ENCODE measurements at places on chromosomes 6 and 20. TPM values are rescaled to one million over a fixed set of nuclear protein-coding genes. Genes with fewer than 3 reads are reported as not detected.

GRCh38 chr6:136262940-136263339, 12.8 kb upstream of the MTFR2 start:
- no peak for DNase-seq

The PRR18 gene
- polyA plus RNA-seq, result 0.12 TPM

DNA sequence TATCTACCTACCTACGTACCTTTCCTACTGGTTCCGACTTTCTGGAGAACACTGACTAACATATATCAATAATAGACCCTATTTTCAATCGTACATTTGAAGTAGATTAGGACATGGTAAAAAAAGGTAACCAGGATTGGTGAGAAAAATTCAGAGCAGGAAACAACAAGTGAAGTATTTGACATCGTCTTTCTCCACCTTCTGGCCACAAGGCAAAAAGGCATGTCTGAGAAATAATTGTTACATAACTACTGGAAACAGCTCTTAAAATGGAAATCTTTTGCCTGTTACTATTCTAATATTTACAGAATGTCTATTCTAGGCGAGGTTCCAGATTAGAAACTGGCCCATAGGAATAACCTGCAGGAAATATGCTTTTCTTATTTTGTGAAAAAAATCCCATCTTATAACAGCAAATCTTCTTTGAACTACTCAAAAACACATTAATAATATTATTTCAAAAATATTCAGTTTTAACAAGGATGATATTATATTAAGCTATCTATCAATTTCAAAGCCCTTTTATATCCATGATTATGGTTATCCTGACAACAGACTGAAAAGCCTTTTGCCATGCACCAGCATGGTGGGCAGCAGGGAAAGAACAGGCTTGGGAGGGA, 80.8 kb downstream of the RCAN2 start:
- DNase-seq, result peak; percentile 68

The TRMT6 gene
- 20.3 TPM for polyA plus RNA-seq

The BAK1 gene
- 21.1 TPM for polyA plus RNA-seq

The SLC17A2 gene
- 0.86 TPM for polyA plus RNA-seq

DNA sequence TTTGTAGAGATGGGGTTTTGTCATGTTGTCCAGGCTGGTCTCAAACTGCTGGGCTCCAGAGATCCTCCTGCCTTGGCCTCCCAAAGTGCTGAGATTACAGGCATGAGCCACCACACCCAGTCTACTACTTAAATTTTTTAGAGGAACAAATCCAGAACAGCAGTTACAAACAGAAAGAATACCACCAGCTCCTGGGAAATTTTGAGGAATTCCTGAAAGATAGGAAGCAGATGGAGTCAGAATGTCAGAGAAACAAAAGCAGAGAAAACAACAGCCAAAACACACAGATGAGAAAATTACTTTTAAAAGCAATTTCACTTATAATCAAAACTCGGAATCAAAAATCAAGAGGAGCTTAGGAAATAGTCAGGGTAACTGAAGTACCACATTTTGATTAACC, 543.3 kb upstream of the MARCKS start:
- no peak for DNase-seq

DNA sequence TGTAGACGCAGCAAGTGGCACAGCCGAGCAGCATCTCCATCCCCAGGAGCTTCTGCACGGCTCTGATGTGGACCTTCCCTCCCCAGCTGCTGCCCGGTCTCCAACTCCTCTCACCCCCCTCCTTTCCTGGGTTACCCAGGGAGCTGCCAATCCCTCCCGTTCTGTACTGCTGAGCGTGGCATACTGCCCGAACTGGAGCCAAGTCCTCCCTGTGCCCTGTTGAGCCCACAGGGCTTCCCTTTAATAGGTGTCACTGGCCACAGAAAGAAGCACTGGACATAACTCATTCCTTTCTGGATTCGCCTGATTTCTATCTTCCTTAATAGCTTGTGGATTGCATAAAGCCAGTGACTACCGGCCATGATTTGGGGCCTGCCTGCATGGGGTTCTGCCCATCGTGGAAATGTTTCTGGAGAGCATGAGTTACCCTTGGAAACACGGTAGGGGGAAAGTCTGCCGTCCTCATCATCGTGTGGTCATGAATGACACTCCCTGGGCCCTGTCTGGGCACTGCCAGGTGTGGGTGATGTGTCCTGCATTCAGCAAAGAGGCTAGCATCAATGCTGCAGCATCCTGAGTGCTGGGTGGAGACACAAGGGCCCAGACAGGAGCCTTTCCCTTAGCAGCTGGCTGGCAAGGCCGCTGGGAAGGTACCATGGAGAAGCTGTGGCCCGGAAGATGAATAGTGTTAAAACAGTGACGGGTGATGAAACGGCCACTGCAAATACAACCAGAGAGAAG, 189.7 kb downstream of the SYNDIG1 start:
- no peak for DNase-seq

GRCh38 chr6:4790158-4790899, 14.1 kb downstream of the CDYL start:
- DNase-seq, result no peak

- no peak for DNase-seq
These were observed 15.6 kb downstream of the GABRR2 start for GRCh38 chr6:89299466-89299850.

DNA sequence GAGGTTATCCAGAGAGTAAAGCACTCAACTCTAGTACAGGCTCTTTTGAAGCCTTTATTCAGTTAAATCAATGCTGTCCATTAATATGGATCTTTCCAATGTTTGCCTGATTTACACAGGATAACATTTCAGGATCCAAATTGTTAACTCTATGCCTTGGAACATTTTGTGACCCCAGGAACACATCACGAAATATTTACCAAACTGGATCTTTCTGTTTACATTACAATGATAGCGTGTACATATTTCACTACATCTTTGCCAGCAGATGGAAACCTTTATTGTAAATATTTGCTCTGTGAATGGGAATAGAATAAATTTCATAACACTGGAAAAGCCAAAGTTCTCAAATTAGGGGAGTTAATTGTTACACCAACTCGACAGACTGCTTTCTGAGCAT, 23.5 kb downstream of the BPIFA2 start:
- DNase-seq, result no peak

- DNase-seq, result no peak
These were observed 57.3 kb upstream of the THBS2 start for GRCh38 chr6:169310983-169311382.

GRCh38 chr6:106692112-106692818, 62.9 kb downstream of the QRSL1 start:
- DNase-seq, result no peak

DNA sequence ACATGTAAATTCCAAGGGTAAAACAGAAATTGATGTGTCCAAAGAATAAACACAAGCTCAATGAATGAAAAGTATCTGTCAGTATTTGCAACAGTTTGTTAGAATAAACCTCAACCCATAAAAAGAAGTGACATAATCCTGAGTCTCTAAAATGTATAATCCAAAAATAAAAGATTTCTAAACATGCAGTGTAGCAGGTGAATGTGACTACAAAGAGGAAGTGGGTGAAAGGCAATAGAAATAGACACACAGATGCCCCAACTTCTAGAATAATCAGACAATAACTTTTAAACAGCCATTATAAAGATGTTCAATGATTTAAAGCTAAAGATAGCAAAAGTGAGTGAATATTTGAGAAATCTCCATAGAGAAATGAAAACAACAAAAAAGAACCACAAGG, 1009.2 kb upstream of the GJE1 start:
- no peak for DNase-seq

- no peak for DNase-seq
These were observed 130.0 kb upstream of the BMP5 start for GRCh38 chr6:56005426-56005825.

- DNase-seq, result no peak
These were observed 76.2 kb downstream of the CDH26 start for GRCh38 chr20:60034231-60035110.

The IP6K3 gene
- polyA plus RNA-seq, result 1.0 TPM

DNA sequence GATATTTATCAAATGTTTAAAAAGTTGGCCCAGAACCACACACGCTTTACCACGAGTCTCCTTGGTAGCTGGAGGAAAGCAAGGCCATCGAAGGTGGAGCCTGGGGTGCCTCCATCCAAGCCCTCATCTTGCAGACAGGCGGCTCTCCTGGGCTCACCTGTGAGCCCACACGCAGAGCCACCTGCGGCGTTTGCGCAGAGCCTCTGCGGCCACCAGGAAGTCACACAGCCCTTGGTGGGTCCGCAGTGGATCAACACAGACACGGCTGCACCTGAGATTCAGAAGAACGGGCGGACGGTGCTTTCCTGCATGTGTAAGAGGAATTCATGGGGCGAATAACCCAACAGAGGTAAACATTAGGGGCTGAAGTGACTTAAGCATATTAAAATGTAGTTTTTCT, 24.5 kb upstream of the SMOC2 start:
- DNase-seq, result no peak

- no peak for DNase-seq
These were observed 153.6 kb downstream of the GMPR start for GRCh38 chr6:16392010-16392409.

- no peak for DNase-seq
These were observed 2.4 kb downstream of the PCSK2 start for GRCh38 chr20:17229256-17229655.

GRCh38 chr6:158771399-158772152, 47.6 kb downstream of the EZR start:
- DNase-seq, result no peak

The SLC24A3 gene
- 4.0 TPM for polyA plus RNA-seq

GRCh38 chr6:90687775-90688380, 101.0 kb upstream of the MAP3K7 start:
- DNase-seq, result no peak

DNA sequence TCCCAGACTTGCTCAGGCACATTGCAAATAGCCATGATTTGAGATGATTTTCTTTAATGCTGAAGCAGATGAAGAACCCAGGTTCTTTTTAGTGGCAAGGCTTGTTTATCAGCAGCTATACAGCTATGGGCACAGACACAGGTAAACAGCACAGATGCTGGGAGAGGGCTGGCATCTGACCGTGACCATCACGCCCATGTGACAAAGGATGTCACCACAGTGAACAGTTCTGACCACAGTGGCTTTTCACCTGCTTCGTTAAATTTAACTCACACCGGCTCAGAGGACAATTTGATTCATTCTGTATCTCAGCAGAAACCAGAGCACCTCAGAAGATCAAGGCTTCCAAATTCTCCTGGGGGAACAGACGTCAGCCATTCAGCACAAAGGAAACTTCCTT, 142.6 kb downstream of the CDH26 start:
- DNase-seq, result no peak

DNA sequence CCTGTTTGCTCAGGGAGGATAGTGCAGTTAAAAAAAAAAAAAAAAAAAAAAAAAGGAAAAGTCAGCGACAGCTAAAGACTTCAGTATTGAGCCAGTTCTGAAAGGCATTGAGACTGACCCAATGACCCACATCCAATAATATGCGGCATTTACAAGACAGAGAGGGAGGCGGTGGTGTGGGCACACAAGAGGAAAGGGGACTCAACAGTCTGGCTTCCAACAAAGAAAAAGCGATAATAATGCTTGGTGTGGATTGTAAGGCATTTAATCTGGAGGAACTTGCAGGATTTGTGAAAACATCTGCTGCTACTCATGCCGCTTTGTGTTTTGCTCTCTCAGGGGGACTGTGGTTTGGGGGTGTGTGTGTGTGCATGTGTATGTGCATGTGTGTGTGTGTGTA, 784.3 kb upstream of the CHD6 start:
- no peak for DNase-seq

- DNase-seq, result no peak
These were observed 443.7 kb downstream of the GJA1 start for GRCh38 chr6:121879149-121879548.

The ZC2HC1B gene
- polyA plus RNA-seq, result not detected

DNA sequence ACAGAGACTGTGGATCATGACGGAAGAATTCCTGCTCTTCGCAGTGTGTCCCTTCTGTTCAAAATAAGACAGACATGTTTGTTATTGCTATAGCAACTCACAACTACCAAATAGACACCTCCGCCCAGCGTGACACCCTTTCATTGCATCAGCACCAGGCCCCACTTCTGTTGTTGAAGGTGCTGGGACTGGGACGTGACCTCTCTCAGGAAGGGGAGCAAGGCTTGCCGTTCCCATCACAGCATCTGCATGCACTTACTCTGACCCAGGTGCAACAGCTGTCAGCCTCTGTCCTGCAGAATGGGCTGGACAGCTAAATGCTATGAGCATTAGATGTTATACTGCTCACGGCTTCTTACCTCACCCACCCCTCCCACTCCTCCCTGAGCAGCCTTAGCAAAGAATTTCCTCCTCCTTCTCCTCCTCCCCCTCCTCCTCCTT, 94.1 kb downstream of the DACT2 start:
- DNase-seq, result no peak

GRCh38 chr6:107612762-107613415, 123.0 kb downstream of the SOBP start:
- no peak for DNase-seq

The CCN6 gene
- polyA plus RNA-seq, result 2.7 TPM

The VSX1 gene
- not detected for polyA plus RNA-seq

DNA sequence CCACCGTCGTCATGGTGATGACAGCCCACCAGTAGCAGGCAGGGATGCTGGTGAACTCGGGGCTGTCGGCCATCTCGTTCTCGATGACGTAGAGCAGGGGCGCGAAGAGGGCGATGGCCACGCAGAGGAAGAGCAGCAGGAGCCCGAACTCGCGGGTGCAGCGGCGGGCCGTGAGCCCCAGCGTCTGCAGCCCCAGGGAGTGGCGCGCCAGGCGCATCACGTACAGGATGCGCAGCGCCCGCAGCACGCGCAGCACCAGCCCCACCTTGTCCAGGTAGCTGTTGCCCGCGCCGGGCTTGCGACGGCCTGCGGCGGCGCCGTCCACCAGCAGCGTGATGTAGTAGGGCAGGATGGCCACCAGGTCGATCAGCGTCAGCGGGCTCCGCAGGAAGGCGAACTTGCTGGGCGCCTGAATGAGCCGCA, 18.6 kb downstream of the KCNG1 start:
- no peak for DNase-seq

DNA sequence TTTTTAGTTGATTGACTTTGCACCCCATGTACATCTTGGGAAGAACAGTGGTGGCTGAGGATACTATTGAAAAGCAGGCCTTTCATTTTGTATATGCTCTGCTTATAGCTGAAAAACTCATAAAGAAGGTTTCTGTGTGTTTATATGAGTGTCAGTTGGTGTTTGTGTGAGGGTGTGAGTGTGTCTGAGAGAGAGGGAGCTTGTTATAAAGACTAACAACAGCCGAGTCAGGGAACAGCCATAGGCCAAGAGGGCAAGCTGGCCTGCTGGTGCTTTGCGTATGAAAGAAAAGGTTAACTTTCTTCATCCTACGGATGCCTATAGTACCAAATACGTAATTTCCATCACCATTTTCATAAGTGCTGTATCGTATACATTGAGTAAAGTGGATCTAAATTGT, 88.3 kb downstream of the MTHFD1L start:
- no peak for DNase-seq

DNA sequence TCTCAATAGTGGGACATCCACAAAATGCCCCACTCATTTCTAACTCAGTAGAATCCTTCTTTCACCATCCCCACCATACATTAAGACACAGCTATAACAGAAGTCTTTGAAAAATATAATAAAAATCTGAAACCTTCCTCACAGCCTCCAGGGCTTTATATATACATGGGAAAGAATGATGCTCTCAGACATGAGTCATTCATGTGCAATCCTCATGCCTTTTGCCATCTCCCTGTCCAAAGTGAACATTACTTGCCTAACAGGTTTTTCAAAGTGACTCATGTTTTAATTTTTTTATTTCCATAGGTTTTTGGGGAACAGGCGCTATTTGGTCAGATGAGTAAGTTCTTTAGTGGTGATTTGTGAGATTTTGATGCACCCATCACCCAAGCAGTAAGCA, 162.7 kb downstream of the RALGAPA2 start:
- DNase-seq, result no peak

Measured in left kidney (tissue), 8 donors.